ENCODE measurements at places on chromosomes 3 and 15. TPM values are rescaled to one million over a fixed set of nuclear protein-coding genes. Genes with fewer than 3 reads are reported as not detected.

Gene SPSB4
- not detected for total RNA-seq

Gene MINAR1
- 0.42 TPM for total RNA-seq

Gene LTK
- 2.0 TPM for total RNA-seq

Gene ANKRD34C
- total RNA-seq = not detected

DNA sequence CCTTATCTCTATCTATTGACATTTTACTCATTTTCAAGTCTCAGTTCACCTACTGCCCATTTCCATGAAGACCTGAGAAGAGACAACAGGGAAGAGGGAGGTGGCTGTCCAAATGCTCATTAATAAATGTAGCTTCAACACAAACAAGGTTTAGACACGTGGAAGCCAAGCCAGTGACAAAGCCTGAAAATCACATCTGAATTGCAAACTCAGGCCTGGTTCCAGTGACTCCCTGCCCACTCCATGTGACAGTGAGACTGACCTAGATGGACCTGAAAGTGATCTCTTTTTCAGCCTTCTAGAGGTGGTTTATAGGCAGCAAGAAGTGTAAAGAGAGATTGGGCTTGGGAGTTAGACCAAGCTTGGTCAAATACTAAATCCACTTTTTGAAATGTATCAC lies 126.6 kb upstream of the BCL6 start:
- DNase-seq = no peak

DNA sequence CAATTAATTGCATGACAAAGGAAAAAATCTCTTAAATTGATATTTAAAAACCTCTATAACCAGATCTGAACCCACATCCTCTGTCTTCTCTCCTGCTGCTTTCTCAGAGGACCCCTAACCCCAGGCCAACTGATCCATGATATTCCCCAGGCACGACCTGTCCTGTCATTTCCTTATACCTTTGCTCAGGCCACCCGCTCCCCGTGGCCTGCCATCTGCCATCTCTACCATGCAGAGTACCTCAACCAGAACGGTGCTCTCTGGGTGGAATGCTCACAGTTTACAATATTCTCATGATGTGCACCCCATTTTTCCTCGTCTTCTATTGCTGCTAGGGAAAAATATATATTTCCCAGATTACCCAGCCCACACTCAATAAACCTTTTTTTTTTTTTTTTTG lies 57.7 kb downstream of the ARHGEF3 start:
- DNase-seq = no peak

GRCh38 chr15:34284937-34285336 lies 52.6 kb downstream of the SLC12A6 start:
- no peak for DNase-seq

GRCh38 chr3:85933326-85933725 lies 974.5 kb downstream of the CADM2 start:
- DNase-seq = no peak

DNA sequence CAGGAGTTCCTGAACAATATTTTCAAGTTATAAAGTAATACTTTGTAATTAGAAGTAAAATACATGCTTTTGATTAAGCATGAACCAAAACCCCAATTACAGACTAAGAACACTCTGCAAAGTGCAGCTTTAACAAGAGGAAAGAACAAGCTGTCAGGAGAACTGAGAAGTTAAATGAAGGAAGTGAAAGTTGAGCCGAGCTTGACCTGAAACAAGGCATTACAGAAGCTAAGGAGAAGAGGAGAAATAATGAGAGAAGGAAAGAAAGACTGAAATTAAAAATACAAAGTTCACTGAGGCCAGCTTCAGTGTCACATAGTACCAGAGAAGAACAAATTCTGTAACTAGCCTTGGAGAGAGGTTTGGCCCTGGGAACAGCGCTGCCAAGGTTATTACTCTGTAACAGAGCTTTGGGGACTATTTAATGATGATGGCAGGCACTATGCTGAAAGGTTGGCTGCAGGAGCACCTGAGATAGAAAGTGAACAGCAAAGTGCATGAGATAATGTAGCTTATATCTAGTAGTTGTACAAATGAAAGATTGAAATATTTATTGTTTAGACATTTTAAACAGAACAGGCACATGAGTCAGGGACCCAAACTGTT lies 241.9 kb upstream of the PEX5L start:
- DNase-seq = no peak

DNA sequence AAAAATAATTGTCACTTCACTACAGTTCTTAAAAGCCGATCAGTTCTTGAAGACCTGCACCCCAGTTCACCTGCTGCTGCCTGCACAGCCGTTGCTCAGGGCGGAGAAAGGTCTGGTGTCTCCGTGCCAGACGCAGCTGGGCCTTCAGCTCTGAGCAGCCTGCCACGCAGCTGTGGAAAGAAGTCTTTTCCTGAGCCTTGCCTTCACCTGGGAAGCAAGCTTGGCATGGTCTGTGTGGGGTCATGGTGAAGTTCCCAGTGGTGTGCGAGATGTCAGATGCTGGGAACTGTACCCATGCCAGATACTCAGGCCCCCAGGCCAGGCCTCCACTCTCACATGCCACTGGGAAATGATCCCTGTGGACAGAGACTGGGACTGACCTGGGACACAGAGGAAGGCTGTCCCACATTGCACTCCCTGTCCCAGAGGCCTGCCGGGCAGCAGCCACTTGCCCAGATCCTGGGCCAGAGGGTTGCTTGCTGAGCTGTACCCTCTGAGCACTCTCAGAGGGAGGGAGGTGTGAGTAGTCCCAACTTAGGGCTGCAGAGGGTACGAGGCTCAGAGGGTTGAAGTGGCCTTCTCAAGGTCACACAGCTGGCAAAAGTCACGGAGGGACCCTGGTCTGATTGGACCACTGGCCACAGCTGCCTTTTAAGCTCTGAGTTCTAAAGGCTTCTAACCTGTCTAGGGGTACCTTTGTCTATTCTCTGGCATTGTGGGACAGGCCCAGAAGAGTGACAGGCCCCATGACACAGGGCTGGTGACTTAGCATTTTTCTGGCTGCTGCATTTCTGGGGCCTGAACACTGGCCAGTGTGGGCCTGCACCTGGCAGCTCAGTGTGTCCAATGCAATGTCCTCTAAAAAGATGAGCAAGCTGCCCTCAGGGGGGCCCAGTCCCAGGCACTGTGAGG lies 55.4 kb downstream of the KLF13 start:
- no peak for DNase-seq

GRCh38 chr3:156483961-156484787 lies 70.7 kb downstream of the SSR3 start:
- DNase-seq = peak; percentile 91

DNA sequence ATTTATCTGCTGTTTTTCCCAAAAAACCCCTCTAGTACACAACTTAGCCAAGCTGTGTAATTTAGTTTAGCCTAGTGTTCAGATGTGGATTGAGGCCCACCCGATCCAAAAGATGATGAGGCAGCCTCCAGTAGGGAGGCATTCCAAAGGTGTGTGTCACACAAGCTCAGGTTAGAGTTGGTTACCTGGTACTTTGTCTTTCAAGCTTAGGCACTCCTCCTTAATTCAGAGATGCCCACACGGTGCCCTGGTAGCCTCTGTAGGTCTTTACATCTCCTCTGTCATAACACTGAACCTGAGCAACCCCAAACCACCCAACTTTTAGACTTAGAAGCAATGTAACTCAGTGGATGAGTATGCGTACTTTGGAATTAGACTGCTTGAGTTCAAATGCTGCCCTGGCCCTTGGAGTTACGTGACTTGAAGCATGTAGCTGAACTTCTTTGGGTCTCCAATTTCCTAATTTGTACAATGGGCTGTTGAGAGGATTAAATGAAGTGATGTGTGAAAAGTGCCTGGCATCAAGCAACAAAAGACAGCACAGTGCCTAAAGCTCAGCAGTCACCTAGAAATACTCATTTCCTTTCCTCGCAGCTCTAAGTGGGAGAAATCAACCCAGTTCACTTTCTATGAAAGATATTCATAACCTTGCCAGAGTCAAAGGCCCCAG lies 284.6 kb upstream of the RARB start:
- DNase-seq = no peak

Data from CD4-positive, CD25-positive, alpha-beta regulatory T cell (primary cell).